Activated naive CD4-positive, alpha-beta T cell treated with anti-CD3 and anti-CD28 coated beads for 36 hours (primary cell): ENCODE measurements at places on chromosomes 11 and 22. TPM values are rescaled to one million over a fixed set of nuclear protein-coding genes. Genes with fewer than 3 reads are reported as not detected.

DNA sequence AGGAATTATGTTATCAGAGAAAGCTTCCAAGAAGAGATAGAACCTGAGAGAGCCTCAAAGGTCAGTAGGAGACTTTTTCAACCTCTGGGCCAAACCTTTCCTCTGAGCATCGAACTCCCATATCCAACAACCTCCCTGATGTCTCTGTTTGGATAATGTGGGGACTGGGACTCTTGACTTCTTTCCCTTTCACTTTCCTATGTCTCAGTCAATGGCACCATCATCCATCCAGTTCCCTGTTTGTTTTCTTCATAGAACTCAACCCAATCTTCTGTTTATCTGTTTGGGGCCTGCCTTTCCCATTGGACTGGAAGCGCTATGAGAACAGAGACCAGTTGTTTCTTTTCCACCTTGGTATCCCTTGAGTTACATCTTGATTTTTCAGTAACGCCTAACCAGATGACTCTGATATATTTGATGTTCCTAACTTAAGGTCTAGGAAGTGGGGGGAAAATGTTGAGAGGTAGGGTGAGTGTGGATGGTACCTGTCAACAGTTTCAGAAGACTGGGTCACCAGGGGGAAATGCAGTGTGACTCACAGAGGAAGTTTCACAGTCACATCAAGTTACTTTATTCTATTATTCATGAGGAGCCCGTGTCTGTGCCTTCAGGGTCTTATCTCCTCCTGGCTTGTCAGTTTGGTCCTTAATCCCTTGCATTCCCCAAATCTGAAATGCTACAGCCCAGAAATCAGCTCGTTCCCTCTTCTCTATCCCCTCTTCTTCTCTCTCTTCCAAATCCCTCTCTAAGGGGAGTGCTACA is 4.5 kb upstream of the KCNE3 start:
- H3K4me3 ChIP-seq = no peak overlapping the region
- no peak overlapping the region for H3K27ac ChIP-seq
- DNase-seq = no peak
- H3K36me3 ChIP-seq = no peaks in the 10 kb centered on the region
- H3K27me3 ChIP-seq = peaks cover 12% of the 10 kb centered on the region

- H3K36me3 ChIP-seq = no peaks in the 10 kb centered on the region
- H3K4me1 ChIP-seq = no peaks in the 10 kb centered on the region
- no peak overlapping the region for H3K27ac ChIP-seq
- H3K27me3 ChIP-seq = no peaks in the 10 kb centered on the region
- DNase-seq = no peak
Measured at GRCh38 chr11:77542296-77542695, 47.5 kb upstream of the AQP11 start.

- DNase-seq = peak; percentile 26
- H3K36me3 ChIP-seq = peaks cover 12% of the 10 kb centered on the region
- H3K27ac ChIP-seq = no peak overlapping the region
- no peaks in the 10 kb centered on the region for H3K27me3 ChIP-seq
Measured at GRCh38 chr22:42967933-42968332, 47.0 kb downstream of the PACSIN2 start.

Gene OR5B21
- total RNA-seq = not detected

Gene F2
- total RNA-seq = not detected

Gene PTGDR2
- 0.17 TPM for total RNA-seq

Gene SOX10
- total RNA-seq = not detected

Gene YDJC
- total RNA-seq = 53.2 TPM

Gene CCDC73
- not detected for total RNA-seq
